A549 treated with GW870086 at 1 μM for 4 hours (cell line): ENCODE measurements at places on chromosomes 1 and 21. TPM values are rescaled to one million over a fixed set of nuclear protein-coding genes. Genes with fewer than 3 reads are reported as not detected.

Gene NUP133
- total RNA-seq = 15.9 to 24.7 TPM (median 20.8 TPM) in 5 replicates

Gene SRGAP2
- 19.1 to 28.3 TPM (median 25.2 TPM) in 5 replicates for total RNA-seq

Gene LRRC7
- total RNA-seq = not detected in 5 replicates

Gene ABCA4
- 0.06 to 0.54 TPM (median 0.30 TPM) in 5 replicates for total RNA-seq

Gene FAM78B
- 0.21 to 0.52 TPM (median 0.35 TPM) in 5 replicates for total RNA-seq
